ENCODE measurements at places on chromosomes 1 and 21.

- DNase-seq, result no peak
Observed at GRCh38 chr1:204335085-204335484, 24.6 kb downstream of the PLEKHA6 start.

- DNase-seq, result peak; percentile 59
Observed at GRCh38 chr1:150072959-150073358, 5.4 kb downstream of the VPS45 start.

DNA sequence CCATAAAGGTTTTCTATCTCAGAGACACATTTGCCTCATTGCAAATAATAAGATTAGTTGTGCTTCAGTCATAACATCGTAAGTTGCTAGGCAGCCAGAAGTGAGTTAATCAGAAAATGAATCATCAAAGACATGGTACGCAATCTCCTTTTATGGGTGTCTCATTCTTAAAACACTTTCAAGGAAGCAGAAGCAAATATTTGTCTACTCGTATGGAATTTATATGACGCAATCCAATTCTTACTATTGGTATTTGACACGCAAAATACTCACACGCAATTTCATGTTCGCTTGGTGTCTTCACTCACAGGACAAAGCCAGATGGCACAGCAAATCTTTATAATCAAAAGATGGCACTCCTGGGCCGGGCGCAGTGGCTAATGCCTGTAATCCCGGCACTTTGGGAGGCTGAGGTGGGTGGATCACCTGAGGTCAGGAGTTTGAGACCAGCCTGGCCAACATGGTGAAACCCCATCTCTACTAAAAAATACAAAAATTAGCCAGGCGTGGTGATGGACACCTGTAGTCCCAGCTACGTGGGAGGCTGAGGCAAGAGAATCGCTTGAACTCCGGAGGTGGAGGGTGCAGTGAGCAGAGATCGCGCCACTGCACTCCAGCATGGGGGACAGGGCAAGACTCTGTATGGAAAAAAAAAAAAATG, 56.4 kb downstream of the HLCS start:
- DNase-seq, result no peak

GRCh38 chr21:42526379-42526727, 12.7 kb downstream of the SLC37A1 start:
- DNase-seq, result no peak

DNA sequence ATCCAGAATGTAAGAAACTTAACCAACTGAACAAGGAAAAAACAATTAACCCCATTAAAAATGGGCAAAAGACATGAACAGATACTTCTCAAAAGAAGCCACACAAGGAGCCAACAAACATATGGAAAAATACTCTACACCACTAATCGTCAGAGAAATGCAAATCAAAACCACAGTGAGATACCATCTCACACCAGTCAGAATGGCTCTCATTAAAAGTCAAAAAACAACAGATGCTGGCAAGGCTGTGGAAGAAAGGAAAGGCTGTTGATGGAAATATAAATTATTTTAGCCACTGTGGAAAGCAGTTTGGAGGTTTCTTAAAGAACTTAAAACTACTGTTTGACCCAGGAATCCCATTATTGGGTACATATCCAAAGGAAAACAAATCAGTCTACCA, 51.2 kb downstream of the RGS4 start:
- no peak for DNase-seq

DNA sequence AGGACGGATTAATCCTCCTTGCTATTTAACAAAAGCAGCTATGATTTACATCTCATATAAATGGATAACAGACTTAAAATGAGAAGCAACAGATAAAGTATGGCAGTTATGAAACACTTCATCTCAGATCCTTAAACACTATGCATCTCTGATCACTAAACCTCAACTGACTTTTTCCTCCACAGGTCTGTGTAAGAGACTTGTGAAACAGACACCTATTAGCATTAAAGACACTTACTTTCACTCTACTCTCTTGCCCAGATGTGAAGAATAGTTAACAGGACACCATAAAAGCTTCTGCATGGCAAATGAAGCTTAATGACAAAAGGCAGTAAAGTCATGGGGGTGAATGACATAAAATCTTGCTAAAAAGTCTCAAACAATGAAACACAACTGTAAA, 6.2 kb downstream of the LIN9 start:
- no peak for DNase-seq

DNA sequence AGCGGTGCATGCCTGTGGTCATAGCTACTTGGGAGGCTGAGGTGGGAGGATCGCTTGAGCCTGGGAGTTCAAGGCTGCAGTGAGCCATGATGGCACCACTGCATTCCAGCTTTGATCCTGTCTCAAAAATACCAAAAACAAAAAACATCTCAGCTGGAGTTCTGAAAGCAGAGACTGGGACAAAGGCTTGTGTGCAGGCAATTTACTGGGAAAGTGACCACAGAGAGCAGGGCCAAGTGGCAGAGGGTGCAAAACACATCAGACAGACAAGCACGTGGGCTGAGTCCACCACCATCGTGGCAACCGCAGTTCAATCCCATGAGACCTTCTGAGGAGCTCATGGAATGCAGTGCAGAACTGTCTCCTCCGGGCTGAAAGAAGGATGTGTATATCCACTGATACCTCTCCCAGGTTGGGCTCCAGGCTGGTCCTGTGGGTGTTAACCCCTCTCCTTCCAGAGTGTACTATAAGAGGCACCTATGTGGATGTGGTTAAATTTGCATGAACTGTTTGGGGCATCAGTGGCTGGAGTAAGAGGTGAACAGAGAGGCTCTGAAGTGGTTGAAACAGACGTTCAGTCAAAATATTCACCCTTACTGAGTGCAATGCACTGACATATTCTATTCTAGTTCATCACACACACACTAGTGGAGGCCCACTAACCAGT, 10.8 kb downstream of the PIGP start:
- no peak for DNase-seq

GRCh38 chr1:228006034-228006785, 588 bp upstream of the WNT3A start:
- DNase-seq, result no peak

DNA sequence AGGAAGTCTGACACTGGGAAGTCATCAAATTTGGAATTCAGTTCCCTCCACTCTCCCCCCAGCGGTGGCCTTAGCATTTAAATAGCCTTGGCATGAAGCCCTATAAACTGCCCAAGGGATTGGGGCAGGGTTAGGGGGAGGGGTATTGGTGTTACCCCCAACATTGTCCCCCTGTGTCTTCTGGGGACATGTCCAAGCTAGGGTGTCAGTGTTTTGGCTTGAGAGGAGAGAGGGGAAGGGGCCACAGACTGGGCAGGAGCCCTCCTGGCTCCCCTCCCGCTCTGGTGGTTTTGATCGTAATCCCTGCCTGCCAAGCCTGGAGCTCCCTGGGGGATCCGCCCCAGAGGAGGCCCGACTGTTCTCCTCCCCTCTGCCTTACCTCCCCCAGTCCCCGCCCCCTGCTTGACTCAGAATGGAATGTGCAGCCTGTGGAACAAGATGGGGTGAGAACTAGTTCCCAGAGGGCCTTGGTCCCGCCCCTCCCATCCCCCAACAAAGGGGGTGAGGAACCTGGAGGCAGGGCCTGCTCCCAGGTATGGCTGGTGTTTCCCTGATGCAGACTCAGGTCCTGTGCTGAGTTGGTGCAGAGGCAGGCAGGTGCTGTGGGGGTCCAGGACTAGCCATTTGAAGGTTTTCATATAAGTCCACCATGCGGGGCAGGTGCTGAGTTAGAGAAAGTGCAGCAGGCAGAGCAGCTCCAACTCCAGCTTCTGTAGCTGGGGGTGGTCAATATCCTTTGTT, 7.4 kb downstream of the SOX13 start:
- no peak for DNase-seq

DNA sequence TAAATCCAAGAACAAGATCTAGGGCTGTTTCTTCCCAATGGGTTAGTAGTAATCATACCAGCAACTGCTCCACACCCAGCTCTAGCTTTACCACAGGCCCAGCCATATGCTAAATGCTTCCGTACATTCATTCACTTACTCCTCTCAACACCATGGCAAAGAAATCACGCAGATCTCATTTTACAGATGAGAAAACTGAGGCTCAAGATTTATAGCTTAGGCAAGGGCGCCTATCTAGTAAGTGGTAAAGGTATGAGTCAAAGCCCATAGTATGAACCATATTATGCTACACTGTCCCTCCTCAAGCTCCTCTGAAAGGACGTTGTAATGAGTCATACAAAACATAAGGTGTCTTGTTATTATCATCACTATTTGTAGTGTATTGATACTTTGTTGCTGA, 82.2 kb downstream of the NIBAN1 start:
- no peak for DNase-seq

GRCh38 chr1:87149241-87150041, 179.2 kb upstream of the LMO4 start:
- no peak for DNase-seq

- no peak for DNase-seq
Observed at GRCh38 chr1:218811497-218811896, 362.2 kb upstream of the LYPLAL1 start.

- DNase-seq, result no peak
Observed at GRCh38 chr1:45654540-45655280, 30.9 kb upstream of the CCDC17 start.

- no peak for DNase-seq
Observed at GRCh38 chr1:11053758-11054137, 6.1 kb downstream of the SRM start.

- no peak for DNase-seq
Observed at GRCh38 chr1:102751111-102751510, 357.2 kb downstream of the COL11A1 start.

DNA sequence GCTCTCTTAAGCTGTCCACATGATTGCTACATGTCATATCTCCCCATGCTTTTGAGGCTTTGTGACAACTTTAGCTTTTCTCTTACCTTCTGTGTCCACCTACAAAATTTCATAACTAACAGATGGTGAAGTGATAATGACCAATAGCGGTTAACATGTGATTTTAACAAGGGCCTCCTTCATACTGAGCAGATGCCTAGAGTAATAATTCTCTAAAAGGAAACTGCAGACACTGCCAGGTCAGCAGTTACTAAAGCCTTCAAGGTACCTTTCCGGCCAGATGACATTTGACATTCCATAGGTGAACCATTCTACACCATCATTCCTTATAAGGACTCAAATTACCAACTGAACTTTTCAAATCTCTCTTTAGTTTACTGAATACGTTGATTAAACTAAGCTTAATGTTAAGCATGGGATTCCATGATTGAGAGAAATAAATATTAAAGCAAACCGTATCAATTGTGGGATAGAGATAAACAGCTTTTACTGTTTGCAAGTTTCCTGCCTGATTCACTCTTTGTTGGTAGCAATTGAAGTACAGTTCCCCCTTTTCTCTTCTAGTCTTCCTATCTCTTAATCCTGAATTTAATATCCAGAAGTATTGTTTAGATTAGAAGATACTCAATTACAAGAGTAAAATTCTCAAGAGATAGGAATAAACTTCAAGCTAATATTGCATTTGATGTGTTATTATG, 205.1 kb downstream of the PLA2G4A start:
- DNase-seq, result no peak

DNA sequence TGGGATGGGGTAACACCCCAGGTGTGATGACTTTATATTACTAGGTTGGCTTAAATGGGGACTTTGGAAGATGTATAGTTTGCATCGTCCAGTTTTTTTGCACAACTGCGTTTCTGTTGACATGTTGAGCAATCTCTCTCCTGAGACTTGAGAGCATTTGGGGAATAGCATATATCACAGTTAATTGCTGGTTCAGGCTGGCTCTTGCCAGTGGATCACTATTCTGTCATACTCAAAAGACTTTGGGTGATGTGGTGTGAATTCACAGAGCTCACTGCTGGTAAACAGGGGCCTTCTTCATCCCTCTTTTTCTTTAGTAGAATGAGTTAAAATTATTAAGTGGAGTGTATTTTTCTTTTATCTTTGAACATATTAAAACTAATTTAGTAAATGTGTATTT, 44.3 kb downstream of the LHX9 start:
- no peak for DNase-seq

DNA sequence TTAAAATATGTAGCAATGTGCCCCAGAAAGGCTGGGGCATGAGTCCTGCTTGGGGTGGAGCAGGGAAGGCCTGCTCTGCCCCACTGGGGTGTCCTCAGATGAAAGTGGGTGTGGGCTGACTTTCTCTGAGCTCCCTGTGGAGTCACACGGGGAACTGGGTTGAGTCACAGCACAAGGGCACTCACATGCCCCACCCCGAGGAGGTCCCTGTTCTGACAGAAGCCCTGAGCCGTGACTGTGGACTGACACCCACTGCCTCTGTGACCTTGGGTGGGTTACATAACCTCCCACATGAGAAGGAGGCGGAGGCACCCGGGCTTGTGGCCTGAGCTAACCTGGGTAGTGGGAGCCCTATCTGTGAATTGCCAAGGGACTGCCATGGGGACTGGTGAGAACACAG, 52.5 kb upstream of the TINAGL1 start:
- DNase-seq, result no peak

- DNase-seq, result no peak
Observed at GRCh38 chr1:29259802-29260441, 23.6 kb downstream of the PTPRU start.

GRCh38 chr21:40463176-40463575, 383.8 kb downstream of the DSCAM start:
- no peak for DNase-seq

DNA sequence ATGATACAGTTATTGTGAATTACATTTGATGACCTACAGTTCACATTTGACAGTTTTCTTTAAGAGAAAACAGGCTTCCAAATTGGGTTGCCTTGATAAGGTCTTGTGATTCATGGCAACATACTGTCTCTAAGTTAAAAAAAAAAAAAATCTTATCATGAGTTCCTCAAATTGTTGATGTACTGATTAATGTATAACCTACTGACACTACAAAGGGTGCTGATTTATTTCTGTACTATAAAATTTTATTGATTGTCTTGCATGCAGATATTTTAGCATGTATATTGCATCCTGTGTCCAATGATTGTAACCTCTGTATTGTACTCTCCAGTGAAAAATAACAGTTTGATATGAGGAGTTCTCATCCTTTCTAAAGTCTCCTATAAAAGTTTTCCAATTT, 197.3 kb upstream of the IVNS1ABP start:
- DNase-seq, result no peak

GRCh38 chr21:29075706-29076466, 2.4 kb upstream of the CCT8 start:
- no peak for DNase-seq

DNA sequence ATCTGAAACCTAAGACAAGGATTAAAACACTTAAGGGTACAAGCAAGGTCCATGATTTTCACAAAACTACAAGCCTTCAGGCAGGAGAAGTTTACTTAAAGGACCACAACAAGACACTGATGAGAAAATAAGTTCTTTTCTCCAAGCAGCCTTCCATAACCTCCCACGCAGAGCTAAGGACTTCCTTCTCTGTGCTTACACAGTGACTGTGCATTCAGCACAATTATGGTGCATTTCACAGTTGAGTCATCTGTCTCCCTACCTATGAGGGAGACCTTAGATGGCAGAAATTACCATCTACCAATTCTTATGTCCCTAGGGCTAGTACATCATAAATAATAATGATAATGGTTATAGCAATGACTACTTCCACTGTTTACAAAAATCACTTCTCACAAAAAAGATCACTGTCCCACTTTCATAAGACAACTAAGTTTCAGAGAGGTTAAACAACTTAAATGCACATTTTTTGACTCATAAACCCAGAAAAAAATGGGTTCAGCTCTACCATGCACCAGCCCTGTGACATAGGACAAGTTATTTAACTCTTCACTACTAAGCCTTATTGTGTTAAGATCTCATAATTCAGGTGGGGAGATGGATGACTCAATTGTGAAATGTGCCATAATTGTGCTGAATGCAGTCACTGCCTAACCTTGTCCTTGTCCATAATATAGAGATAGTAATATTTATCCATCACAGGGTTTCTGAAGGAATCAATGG, 45.3 kb downstream of the TARBP1 start:
- DNase-seq, result no peak
